ENCODE measurements at places on chromosomes 12 and 14. TPM values are rescaled to one million over a fixed set of nuclear protein-coding genes. Genes with fewer than 3 reads are reported as not detected.

GRCh38 chr12:130031571-130032189 is 127.9 kb upstream of the TMEM132D start:
- H3K27me3 ChIP-seq: peaks cover 31% of the 10 kb centered on the region
- H3K36me3 ChIP-seq: peaks cover 51% of the 10 kb centered on the region
- H3K4me3 ChIP-seq: no peak overlapping the region
- no peak overlapping the region for H3K27ac ChIP-seq
- no peaks in the 10 kb centered on the region for H3K4me1 ChIP-seq

- H3K4me3 ChIP-seq: no peak overlapping the region
- no peaks in the 10 kb centered on the region for H3K27me3 ChIP-seq
- no peak overlapping the region for H3K27ac ChIP-seq
Observed at GRCh38 chr12:123854918-123855317, 92.8 kb downstream of the DNAH10 start.

GRCh38 chr12:6335451-6336078 is 6.3 kb downstream of the TNFRSF1A start:
- no peak overlapping the region for H3K4me3 ChIP-seq
- no peaks in the 10 kb centered on the region for H3K27me3 ChIP-seq
- H3K27ac ChIP-seq: no peak overlapping the region
- peak; percentile 51 for DNase-seq
- H3K36me3 ChIP-seq: peaks cover 35% of the 10 kb centered on the region
- H3K4me1 ChIP-seq: peaks cover 18% of the 10 kb centered on the region

DNA sequence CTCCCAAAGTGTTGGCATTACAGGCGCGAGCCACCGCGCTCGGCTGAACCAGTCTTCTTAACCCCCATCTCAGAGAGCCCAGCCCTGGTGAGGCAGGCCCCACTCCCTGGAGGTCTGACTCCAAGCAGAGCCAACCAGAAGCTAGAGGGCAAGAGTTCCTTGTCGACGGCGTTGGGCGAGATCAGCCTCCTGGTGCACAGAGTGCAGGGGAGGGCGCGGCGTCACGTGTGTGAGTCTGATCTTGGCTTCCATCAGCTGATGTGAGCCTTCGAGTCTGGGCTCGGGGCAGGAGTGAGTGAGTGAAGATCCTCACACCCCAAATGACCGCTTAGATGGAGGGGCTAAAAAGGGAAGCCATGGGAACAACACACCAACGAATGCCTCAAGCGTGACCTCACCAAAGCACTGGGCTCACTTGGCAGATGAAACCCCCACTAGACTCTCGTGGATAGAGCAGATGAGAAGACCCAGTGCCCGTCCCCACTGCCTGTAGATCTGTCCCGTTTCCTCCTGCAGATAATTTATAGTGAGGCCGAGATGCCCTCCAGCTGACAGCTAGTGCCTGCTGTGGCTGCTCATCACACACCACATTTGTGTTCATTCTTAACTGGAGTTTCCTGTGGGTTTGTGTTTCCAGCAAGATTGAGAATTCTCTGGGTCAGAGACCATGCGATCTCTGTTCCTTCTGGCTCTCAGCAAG is 28.6 kb upstream of the ADGRD1 start:
- H3K4me1 ChIP-seq: no peaks in the 10 kb centered on the region
- DNase-seq: no peak
- H3K4me3 ChIP-seq: no peak overlapping the region

- H3K36me3 ChIP-seq: no peaks in the 10 kb centered on the region
- no peak overlapping the region for H3K27ac ChIP-seq
- H3K27me3 ChIP-seq: no peaks in the 10 kb centered on the region
- no peak for DNase-seq
- no peaks in the 10 kb centered on the region for H3K4me1 ChIP-seq
Observed at GRCh38 chr14:100096656-100097055, 31.4 kb downstream of the EVL start.

The DBX2 gene
- total RNA-seq: 0.27 TPM

The PRH2 gene
- total RNA-seq: not detected

- H3K4me1 ChIP-seq: peaks cover 67% of the 10 kb centered on the region
- no peak overlapping the region for H3K4me3 ChIP-seq
- H3K27ac ChIP-seq: no peak overlapping the region
- 0 out of 2 replicates have a peak, but pooled peaks cover 4% of the 10 kb centered on the region for H3K36me3 ChIP-seq
Observed at GRCh38 chr12:84694116-84694515, 218.5 kb downstream of the SLC6A15 start.

- H3K4me1 ChIP-seq: peaks cover 28% of the 10 kb centered on the region
- peaks cover 12% of the 10 kb centered on the region for H3K27me3 ChIP-seq
- no peak overlapping the region for H3K27ac ChIP-seq
- DNase-seq: no peak
Observed at GRCh38 chr12:106919910-106920544, 35.7 kb upstream of the TMEM263 start.

GRCh38 chr12:59181196-59181777 is 261.0 kb upstream of the LRIG3 start:
- H3K4me3 ChIP-seq: no peak overlapping the region
- H3K4me1 ChIP-seq: no peaks in the 10 kb centered on the region
- no peak for DNase-seq
- no peaks in the 10 kb centered on the region for H3K27me3 ChIP-seq
- peaks cover 10% of the 10 kb centered on the region for H3K36me3 ChIP-seq
- H3K27ac ChIP-seq: no peak overlapping the region

- no peaks in the 10 kb centered on the region for H3K4me1 ChIP-seq
- no peak overlapping the region for H3K27ac ChIP-seq
- H3K36me3 ChIP-seq: no peaks in the 10 kb centered on the region
- H3K4me3 ChIP-seq: no peak overlapping the region
- peaks cover 46% of the 10 kb centered on the region for H3K27me3 ChIP-seq
Observed at GRCh38 chr12:84814664-84815245, 97.8 kb downstream of the SLC6A15 start.

The ELK3 gene
- total RNA-seq: 16.5 TPM

The NAB2 gene
- 16.5 TPM for total RNA-seq
